ENCODE measurements at places on chromosomes 2 and 18.
A peak's percentile ranks its signal among the peaks of the same experiment; 100 is the strongest.

GRCh38 chr2:77179297-77179696 lies 342.9 kb downstream of the LRRTM4 start:
- no peak for DNase-seq

DNA sequence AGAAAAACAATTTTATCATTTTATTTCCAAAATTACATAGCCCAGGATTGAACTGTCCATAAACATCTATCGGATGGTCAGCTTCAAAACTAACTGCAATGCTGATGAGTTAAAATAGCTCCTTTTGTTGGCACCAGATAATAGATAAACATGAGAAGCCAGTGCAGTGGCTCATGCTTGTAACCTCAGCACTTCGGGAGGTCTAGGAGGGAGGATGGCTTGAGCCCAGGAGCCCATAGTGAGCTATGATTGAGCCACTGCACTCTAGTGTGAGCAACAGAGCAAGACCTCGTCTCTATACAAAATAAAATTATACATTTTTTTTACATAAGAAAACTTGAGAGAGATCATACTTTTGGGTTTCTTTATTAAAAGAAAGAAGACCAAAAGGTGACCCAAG lies 34.6 kb upstream of the IMPA2 start:
- DNase-seq = no peak

GRCh38 chr2:152175012-152175367 lies 573 bp downstream of the STAM2 start:
- no peak for DNase-seq

DNA sequence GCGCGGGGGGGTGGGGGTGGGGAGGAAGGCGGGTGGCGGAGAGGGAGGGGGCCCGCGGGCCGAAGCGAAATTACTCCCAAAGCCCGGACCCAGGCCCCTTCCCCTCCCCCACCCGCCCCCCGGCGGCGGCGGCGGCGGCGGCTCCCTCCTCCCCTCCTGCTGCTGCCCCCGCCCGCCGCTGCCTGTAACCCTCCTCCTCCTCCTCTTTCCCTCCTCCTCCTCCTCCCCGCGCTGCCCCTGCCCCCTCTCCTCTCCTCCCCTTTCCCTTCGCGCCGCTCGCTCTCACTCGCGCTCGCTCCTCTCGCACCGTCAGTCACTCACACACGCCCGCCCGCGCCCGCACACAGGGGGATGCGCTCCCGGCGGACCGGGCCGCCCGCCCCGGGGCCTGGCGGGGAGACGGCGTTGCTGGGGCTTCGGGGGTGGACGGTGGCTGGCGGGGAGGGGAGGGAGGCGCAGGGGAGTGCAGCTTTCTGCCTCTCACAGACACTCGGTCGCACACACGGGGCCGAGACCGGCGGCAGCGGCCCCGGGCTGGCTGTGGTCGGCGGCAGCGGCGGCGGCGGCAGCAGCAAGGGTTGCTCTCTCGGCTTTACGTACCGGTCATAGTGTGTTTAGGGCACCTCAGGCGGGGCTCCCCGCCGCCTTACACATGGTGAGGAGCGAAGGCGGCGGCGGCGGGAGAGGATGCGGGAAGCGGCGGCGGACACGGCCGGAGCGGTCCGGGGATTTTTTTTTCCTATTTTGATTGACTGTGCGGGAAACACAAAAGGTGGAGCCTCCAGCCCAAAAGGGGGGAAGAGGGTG lies 405 bp downstream of the SP3 start:
- DNase-seq = peak; percentile 89

- no peak for DNase-seq
These were observed 260.9 kb downstream of the DSC3 start for GRCh38 chr18:30781601-30782000.

- no peak for DNase-seq
These were observed 17.7 kb downstream of the PAX8 start for GRCh38 chr2:113260991-113261390.

GRCh38 chr2:208440716-208441115 lies 34.1 kb downstream of the PTH2R start:
- no peak for DNase-seq

DNA sequence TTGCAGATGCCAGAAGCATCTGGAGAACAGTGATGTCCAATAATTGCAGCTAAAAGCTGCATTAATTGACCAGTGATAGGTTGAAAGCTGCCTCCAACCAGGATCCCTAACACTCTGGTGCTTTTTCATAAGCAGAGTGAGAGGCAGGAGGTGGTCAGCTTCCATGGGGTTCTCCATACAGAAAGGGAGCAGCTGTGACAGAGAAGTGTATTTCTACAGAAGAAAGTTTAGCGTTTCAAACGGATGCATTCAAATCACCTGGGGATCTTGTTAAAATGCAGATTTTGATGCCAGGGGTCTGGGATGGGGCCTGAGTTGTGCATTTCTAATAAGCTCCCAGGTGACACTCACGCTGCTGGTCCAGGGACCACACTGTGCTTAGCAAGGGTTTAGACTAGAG lies 216.5 kb upstream of the NRP2 start:
- DNase-seq = no peak

DNA sequence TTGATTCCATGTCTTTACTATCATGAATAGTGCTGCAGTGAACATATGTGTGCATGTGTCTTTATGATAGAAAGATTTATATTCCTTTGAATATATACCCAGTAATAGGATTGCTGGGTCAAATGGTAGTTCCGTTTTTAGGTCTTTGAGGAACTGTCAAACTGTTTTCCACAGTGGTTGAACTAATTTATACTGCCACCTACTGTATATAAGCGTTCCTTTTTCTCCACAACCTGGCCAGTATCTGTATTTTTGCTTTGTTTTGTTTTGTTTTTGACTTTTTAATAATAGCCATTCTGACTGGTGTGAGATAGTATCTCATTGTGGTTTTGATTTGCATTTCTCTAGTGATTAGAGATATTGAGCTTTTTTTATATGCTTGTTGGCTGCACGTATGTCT lies 641.6 kb downstream of the SUCLG1 start:
- no peak for DNase-seq

GRCh38 chr2:49686897-49687442 lies 532.7 kb upstream of the FSHR start:
- DNase-seq = no peak

- DNase-seq = no peak
These were observed 496.3 kb downstream of the SLC4A3 start for GRCh38 chr2:220123751-220124150.

DNA sequence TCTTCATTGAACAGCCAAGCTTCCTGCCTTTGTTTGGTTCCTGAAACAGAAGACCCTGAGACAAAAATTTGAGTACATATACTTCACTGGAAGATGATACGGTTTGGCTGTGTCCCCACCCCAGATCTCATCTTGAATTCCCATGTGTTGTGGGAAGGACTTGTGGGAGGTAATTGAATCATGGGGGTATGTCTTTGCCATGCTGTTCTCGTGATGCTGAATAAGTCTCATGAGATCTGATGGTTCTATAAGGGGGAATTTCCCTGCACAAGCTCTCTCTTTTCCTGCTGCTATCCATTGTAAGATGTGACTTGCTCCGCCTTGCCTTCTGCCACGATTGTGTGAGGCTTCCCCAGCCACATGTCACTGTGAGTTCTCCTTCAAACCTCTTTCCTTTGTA lies 76.5 kb downstream of the BABAM2 start:
- DNase-seq = no peak

GRCh38 chr18:78582181-78582709 lies 397.4 kb upstream of the SALL3 start:
- DNase-seq = no peak

DNA sequence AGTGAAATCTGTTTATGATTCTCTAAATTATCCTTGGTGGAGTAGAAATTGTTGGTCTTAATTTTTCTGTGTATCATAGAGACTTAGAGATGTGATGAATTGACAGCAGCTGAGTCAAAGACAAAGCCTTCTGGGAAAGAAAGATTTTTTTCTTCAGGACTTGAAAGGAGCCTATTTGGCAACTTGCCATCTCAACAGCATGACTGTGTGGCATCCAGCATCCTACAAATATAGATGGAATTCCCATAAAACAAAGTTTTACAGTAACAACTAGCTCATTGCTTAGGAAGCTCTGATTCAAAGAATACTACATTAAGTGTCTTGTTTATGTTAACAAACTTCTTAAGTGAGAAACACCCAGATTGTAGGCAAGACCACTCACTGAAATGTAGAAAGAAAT lies 79.2 kb upstream of the SETBP1 start:
- DNase-seq = no peak

- no peak for DNase-seq
These were observed 21.4 kb downstream of the ANKRD30B start for GRCh38 chr18:14769381-14769780.

GRCh38 chr2:114083717-114084387 lies 194.0 kb downstream of the ACTR3 start:
- no peak for DNase-seq

GRCh38 chr18:55323051-55323994 lies 264.7 kb downstream of the TCF4 start:
- DNase-seq = no peak

- no peak for DNase-seq
These were observed 430.9 kb downstream of the PID1 start for GRCh38 chr2:228840113-228840742.
